Naive B cell (primary cell): ENCODE measurements at places on chromosomes 5 and 9. TPM values are rescaled to one million over a fixed set of nuclear protein-coding genes. Genes with fewer than 3 reads are reported as not detected.

DNA sequence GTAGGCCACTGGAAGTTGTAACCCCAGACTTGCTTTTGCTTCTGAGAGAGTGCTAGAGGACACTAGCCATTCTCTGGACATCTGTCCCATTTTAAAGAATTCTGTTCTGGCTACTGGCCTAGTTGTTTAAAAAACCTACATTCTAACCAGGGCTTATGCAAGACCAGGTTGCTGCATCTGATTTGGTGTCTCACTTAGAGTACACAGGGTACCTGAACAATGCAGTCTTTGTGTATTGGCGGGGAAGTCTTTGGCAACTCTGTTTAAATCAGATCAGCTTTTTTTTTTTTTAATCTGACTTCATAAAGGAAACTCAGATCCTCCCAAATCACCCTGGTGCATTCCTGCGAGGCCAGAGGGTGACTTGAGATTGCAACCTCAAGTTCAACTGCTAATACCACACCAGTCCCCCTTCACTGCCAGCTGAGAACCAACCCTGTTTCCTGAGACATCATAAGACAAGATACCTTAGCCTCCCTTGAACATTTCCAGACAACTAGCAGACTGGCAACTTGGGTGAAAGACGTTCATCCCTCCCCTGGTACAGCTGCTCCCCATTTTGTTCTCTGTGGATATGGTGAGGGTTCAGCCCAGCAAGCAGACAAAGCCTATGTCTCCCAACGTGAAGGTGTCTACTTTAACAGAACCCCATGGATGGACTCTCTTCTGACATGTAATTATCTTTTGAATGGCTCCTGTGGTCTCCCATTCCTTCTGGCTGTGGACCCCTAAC lies 27.0 kb downstream of the SKP1 start:
- H3K36me3 ChIP-seq, result peaks cover 7% of the 10 kb centered on the region
- no peak for DNase-seq
- H3K27ac ChIP-seq, result peak overlapping the region; percentile 76
- peaks cover 5% of the 10 kb centered on the region for H3K4me1 ChIP-seq

DNA sequence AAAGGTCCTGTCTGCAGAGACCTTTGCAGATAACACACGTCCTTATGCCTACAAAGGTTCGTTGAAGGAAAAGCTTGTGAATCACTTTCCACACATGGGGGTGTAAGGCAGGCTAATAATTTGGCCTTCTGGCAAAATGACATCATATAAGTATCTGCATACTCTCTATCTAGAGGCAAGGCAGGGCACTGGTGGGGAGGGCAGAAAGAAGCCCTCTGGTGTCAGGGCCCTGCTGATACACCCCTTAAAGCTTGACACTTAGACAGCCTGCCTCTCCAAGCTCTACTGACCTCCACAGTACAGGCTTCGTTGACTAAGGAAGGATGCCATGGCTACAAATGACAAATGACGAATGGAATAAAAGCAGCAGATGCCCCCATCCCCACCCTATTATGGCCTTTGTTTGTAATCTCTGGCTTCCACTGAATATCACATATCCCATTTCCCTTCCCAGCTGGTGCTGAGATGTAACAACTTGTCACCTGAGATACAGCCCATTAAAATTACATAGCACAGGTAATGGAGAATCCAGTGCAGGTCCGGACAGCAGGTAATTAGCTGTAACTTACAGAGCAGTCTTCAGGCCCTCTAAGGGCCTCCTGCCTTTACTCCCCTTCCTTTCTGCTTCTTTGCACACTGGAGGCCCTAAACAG lies 76.9 kb upstream of the IFNK start:
- no peak for DNase-seq
- H3K4me1 ChIP-seq, result peaks cover 65% of the 10 kb centered on the region
- H3K4me3 ChIP-seq, result no peak overlapping the region
- H3K36me3 ChIP-seq, result peaks cover 18% of the 10 kb centered on the region
- peak overlapping the region; percentile 89 for H3K27ac ChIP-seq

DNA sequence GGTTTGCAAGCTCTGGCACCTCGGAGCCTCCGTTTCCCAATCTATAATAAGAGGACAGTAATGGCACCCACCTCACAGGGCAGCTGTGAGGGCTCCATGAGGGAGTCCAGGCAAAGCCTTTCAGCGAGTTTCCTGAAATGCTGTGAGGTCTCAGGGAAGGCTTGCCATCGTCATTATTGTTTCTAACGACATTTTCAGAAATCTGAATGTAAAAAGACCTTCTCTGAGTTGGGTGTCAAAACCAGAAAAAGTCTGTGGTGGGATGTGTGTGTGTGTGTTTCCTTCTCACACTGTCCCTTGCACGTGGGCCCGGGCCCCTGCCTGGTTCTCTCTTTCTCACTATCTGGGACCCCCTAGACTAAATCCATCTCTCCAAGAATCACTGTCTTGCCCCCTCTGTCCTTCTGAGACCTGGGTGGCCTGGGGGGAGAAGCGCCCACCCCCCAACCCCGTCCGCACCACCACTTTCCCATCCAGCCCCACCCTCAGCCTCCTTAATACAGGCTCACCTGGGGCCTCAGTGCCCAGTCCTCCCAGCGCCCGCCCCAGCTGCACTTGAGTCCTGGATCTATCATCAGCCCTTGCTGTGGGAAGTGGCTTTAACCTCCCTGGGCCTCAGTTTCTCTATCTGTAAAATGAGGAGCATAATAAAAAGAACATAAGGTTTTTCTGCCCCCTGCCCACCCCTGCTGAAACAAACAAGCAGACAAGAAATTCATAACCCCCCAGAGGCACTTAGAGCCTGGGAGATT lies 180.3 kb downstream of the C9orf50 start:
- peaks cover 17% of the 10 kb centered on the region for H3K4me1 ChIP-seq
- DNase-seq, result no peak
- H3K36me3 ChIP-seq, result no peaks in the 10 kb centered on the region

GRCh38 chr5:128464596-128464995 lies 73.4 kb downstream of the FBN2 start:
- no peak overlapping the region for H3K27ac ChIP-seq
- no peaks in the 10 kb centered on the region for H3K36me3 ChIP-seq
- no peak overlapping the region for H3K4me3 ChIP-seq
- no peaks in the 10 kb centered on the region for H3K27me3 ChIP-seq
- no peak for DNase-seq

- no peaks in the 10 kb centered on the region for H3K27me3 ChIP-seq
- DNase-seq, result no peak
- H3K27ac ChIP-seq, result no peak overlapping the region
- no peak overlapping the region for H3K4me3 ChIP-seq
- no peaks in the 10 kb centered on the region for H3K4me1 ChIP-seq
These were observed 31.0 kb upstream of the ROPN1L start for GRCh38 chr5:10410662-10411061.

DNA sequence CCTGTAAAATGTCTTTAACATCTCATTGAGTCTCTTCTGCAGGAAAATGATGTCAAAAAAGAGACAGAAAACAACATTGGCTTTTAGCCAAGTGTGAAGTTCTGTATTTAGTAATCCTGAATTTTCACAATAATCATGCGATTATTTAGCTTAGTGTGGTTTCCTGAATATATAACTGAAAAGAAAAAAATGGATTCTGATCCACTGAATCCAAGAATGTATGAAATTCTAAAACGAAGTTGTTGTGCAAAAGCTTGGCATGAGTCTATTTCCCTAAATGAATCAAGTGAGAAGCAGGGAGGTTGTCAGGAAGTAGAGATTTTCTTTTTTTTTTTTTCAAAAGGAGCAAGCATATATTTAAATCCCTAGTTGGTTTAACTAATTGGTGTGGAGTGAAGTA lies 145.9 kb upstream of the CDH6 start:
- H3K27me3 ChIP-seq, result no peaks in the 10 kb centered on the region
- no peak overlapping the region for H3K4me3 ChIP-seq
- H3K36me3 ChIP-seq, result no peaks in the 10 kb centered on the region
- H3K27ac ChIP-seq, result no peak overlapping the region
- no peak for DNase-seq
- no peaks in the 10 kb centered on the region for H3K4me1 ChIP-seq

Gene TRIO
- polyA plus RNA-seq, result 11.9 TPM

Gene FABP6
- not detected for polyA plus RNA-seq

Gene EGFLAM
- not detected for polyA plus RNA-seq
